NCI-H446 treated with DMSO at 0.1 percent for 48 hours (cell line): ENCODE measurements at places on chromosomes 7 and 10.

DNA sequence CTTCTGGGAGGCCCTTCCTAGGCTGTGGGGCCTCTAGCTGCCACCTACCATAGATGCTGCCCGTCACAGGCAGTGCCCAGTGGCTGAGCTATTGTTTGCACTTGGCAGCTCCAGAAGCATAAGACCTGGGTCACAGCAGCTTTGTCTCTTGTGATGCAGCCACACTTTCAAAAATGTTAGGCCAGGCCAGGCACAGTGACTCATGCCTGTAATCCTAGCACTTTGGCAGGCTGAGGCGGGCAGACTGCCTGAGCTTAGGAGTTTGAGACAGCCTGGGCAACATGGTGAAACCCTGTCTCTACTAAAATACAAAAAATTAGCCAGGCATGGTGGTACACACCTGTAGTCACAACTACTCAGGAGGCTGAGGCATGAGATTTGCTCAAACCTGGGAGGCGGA is 9.5 kb upstream of the KAZALD1 start:
- no peak for DNase-seq

GRCh38 chr10:126972635-126973414 is 67.6 kb downstream of the DOCK1 start:
- no peak for DNase-seq

DNA sequence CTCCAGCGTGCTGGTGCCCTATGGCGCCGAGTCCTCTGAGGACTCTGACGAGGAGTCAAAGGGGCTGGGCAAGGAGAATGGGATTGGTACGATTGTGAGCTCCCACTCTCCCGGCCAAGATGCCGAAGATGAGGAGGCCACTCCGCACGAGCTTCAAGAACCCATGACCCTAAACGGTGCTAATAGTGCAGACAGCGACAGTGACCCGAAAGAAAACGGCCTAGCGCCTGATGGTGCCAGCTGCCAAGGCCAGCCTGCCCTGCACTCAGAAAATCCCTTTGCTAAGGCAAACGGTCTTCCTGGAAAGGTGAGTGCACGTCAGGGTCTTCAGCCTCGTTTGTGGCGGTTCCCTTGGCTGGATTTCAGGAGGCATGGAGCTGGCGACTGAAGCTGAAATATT is 118.8 kb downstream of the ANKRD61 start:
- DNase-seq = no peak

GRCh38 chr7:29196971-29197595 is 2.5 kb downstream of the CHN2 start:
- no peak for DNase-seq

DNA sequence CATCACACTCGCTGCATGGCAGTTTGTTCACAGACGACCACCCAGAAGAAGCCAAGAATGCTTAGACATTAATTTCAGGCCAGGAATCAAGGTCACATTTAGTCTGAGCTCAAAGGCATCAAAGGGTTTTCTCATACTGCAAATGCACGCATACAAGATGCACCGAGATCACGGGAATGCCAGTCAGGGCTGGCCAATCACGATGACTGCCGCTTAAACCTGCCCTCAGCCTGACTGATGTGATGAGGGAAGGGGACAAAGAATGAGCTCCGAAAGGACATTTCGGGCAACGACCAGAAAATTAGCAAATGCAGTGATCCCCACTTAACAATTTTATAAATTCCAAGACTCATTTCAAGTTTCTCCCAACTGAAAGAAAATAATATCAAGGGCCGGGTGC is 20.2 kb downstream of the CTBP2 start:
- no peak for DNase-seq

GRCh38 chr7:125316466-125316865 is 386.8 kb upstream of the POT1 start:
- DNase-seq = peak; percentile 20
